ENCODE measurements at places on chromosomes 1 and 21.

GRCh38 chr1:160222546-160222945 lies 17.4 kb downstream of the PEA15 start:
- no peak for DNase-seq
- H3K36me3 ChIP-seq = peaks cover 100% of the 10 kb centered on the region

- H3K27ac ChIP-seq = no peak overlapping the region
- H3K36me3 ChIP-seq = no peaks in the 10 kb centered on the region
- peaks cover 30% of the 10 kb centered on the region for H3K27me3 ChIP-seq
Measured at GRCh38 chr21:31576428-31576827, 83.1 kb upstream of the SOD1 start.

DNA sequence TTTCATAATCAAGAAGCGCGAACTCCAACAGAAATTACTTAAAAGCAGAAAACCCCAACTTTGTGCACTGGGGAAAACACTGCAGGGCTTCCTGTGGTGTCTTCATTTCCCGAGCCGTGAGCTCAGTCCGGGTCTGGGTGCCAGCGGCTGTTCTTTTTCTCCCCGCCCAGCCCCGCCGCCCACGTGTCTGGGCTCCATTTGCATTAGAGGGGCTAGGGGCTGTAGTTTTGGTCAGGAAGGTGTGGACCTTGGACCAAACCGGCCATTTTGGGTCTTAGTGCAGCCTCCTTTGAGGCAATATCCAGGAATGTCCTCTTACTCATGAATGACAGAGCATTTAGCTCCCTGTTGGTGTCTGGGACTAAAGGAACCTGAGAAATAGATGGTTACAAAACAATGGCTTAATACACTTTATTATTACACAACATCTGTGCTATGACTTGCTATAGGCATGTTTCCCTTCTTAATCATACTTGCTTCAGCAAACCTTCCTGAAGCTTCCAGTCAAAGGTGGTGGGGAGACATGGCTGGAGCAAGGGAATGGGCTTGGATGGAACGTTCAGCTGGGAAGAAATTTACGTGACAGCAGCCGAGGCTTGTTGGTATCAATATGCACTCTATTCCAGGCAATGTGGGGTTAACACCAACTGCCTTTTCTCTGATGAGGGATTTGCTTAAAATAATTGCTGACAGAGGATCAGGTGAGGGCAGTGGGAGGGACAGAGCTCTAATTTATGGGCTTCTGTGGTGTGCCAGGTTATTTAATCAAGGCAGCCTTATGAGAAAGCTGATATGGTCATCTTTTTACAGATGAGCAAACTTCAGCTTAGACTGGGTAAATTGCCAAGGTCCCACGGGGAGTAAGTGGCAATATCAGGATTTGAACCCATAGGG lies 1.1 kb downstream of the AGTRAP start:
- H3K4me3 ChIP-seq = peak overlapping the region; percentile 69
- peak; percentile 47 for DNase-seq
- peaks cover 59% of the 10 kb centered on the region for H3K4me1 ChIP-seq
- H3K36me3 ChIP-seq = peaks cover 7% of the 10 kb centered on the region
- no peaks in the 10 kb centered on the region for H3K27me3 ChIP-seq

- no peak overlapping the region for H3K4me3 ChIP-seq
- H3K36me3 ChIP-seq = no peaks in the 10 kb centered on the region
- no peak overlapping the region for H3K27ac ChIP-seq
- peak; percentile 7 for DNase-seq
- H3K27me3 ChIP-seq = no peaks in the 10 kb centered on the region
- peaks cover 13% of the 10 kb centered on the region for H3K4me1 ChIP-seq
Measured at GRCh38 chr1:40786995-40787705, 3.6 kb downstream of the KCNQ4 start.

DNA sequence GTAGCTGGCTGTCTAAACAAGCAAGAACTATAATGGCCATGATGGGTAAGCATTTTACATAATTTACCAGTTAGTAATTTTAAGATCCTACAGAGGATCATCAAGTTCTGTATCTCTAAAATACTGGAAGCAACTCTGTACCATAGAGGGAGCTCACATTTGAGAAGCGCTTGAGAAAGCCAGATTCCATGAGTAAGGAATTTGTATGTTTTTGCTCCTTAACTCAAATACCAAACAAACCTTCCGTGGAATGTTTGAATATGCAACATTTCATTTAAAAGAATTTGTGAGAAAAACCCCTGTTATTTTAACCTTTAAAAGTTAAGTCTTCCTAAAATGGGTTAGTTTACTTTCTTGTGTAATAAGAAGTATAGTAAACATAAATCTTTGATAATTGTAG lies 2.0 kb downstream of the TSHB start:
- no peak overlapping the region for H3K27ac ChIP-seq
- no peak for DNase-seq
- H3K27me3 ChIP-seq = no peaks in the 10 kb centered on the region
- H3K4me1 ChIP-seq = no peaks in the 10 kb centered on the region

DNA sequence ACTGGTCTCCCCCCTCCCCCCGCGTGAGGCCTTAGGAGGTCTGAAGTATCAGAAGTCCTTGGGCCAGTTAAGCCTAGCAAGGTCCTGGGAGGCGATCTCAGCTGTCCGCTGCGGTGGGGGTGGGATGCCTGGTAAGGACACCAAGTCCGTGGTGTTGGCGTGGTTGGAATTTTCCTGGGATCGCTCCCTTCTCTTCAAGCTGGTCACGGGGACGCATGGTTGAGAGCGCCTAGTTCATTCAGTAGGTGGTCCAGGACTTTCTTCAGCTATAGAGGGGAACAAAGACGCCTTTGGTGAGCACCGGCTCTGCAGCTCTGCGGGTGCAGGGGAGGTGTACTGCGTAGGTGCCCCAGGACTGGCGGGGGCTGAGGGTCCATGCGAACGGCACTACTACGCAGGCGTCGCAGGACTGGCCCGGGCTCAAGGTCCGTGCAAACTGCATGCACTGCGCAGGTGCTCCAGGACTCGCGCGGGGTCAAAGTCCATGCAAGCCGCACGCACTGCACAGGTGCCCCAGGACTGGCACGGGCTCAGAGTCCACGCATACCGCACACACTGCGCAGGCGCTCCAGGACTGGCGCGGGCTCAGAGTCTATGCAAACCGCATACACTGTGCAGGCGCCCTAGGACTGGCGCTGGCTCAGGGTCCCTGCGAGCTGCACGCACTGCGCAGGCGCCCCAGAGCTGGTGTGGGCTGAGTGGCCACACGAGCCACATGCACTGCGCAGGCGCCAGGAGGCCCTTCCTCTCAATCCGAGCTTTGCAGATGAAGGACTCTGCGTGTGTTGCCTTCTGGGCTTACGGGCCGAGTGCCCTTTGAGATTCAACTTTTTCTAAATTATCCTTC lies 36.6 kb upstream of the HMGN1 start:
- no peaks in the 10 kb centered on the region for H3K27me3 ChIP-seq
- no peak overlapping the region for H3K27ac ChIP-seq
- peaks cover 4% of the 10 kb centered on the region for H3K36me3 ChIP-seq
- H3K4me1 ChIP-seq = peaks cover 38% of the 10 kb centered on the region
- DNase-seq = no peak

DNA sequence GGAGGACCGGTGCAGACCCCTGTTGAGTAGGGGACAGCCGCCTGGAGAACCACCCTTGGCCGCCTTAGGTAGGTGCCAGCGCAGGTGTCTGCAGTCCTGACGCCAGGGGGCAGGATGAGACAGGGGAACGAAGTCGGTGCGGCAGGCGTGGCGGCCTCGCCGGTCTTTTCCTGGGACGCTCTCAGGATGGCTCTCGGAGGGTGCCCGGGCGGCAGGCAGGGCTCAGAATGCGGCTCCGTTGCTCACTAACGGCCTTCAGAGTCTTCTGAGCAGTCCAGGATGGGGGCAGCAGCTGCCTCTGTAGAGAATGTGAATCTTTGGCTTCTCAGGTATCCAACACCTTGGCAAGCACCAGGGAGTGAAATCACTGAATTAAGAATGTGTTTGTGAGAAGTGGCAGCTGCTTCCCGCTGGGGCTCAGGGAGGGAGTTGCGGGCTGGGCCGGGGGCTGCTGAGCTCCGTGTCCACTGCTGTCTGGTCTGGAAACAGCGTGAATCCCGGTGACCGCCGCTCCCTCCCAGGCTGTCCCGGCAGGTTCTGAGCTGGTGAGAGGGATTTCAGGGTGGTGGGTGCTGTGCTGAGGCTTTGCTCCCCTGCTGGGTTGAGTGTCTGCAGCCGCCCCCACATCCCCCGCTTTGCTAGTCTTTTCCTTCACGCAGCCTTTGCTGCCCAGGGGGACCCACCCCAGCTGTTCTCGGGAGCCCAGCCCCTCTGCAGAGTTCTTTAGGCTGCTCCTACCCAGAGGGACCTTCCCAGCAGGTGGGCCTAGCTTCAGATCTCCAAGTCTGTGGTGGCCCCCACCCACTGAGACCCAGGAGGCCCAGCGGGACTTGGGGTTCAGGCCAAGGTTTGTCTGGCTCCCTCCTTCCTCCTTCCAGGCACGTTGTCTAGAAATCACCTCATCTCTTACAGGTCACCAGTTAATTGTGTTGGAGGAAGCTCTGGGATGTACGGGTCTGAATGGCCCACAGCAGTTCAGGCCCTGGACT lies 11.1 kb upstream of the C1orf174 start:
- no peak overlapping the region for H3K4me3 ChIP-seq
- H3K36me3 ChIP-seq = no peaks in the 10 kb centered on the region
- no peak overlapping the region for H3K27ac ChIP-seq
- peaks cover 64% of the 10 kb centered on the region for H3K4me1 ChIP-seq
- DNase-seq = peak; percentile 84

- H3K36me3 ChIP-seq = no peaks in the 10 kb centered on the region
- H3K27me3 ChIP-seq = no peaks in the 10 kb centered on the region
- no peaks in the 10 kb centered on the region for H3K4me1 ChIP-seq
- no peak overlapping the region for H3K4me3 ChIP-seq
- no peak overlapping the region for H3K27ac ChIP-seq
Measured at GRCh38 chr1:96367791-96368190, 353.8 kb upstream of the PTBP2 start.

DNA sequence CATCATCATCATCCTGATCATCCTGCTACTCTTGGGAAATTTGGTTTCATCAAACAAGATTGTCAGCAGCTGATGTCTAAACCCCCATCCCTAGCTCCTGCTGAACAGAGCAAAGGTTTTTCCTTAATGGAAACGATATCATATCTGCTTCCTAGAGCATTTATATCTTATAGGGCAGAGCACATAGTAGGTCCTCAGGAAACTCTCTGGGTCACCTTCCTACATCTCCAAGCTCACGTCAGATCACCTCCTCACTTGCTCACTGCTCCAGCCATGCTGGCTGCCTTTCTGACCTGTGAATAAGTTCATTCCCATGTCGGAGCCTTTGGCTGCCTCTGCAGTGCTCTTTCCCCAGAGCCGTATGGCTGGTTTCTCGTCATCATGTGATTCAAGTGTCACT lies 10.4 kb downstream of the FBXO2 start:
- no peak for DNase-seq
- H3K4me1 ChIP-seq = no peaks in the 10 kb centered on the region
- H3K27ac ChIP-seq = no peak overlapping the region
- no peaks in the 10 kb centered on the region for H3K36me3 ChIP-seq
- H3K4me3 ChIP-seq = no peak overlapping the region

GRCh38 chr1:246155923-246156322 lies 351.2 kb downstream of the SMYD3 start:
- peaks cover 67% of the 10 kb centered on the region for H3K4me1 ChIP-seq
- no peak for DNase-seq
- H3K36me3 ChIP-seq = no peaks in the 10 kb centered on the region
- H3K27ac ChIP-seq = peak overlapping the region; percentile 14
- H3K27me3 ChIP-seq = no peaks in the 10 kb centered on the region

GRCh38 chr1:224761245-224761644 lies 145.1 kb downstream of the CNIH3 start:
- H3K27ac ChIP-seq = no peak overlapping the region
- H3K4me3 ChIP-seq = no peak overlapping the region
- H3K36me3 ChIP-seq = no peaks in the 10 kb centered on the region
- no peaks in the 10 kb centered on the region for H3K4me1 ChIP-seq

DNA sequence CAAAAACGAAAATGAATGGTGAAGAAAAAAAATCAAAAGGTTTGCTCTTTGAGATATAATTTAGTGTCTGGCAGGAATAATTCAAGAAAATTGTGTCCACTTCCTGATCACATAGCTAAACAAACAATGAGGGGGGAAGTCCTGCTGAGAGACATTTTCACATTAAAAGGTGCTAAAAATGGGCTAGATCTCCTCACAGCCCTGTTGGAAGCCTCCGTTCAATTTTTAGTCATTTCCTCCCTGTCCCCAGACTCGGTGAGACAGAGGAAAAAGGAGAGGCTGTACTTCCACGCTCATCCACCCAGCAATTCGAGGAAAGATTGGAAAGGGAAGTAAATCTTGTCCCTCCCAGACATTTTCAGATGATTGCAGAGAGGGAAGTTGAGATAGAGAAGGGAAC lies 103.7 kb downstream of the BARHL2 start:
- no peaks in the 10 kb centered on the region for H3K4me1 ChIP-seq
- H3K4me3 ChIP-seq = no peak overlapping the region
- DNase-seq = no peak
- H3K36me3 ChIP-seq = no peaks in the 10 kb centered on the region
- no peak overlapping the region for H3K27ac ChIP-seq
- no peaks in the 10 kb centered on the region for H3K27me3 ChIP-seq

- no peaks in the 10 kb centered on the region for H3K27me3 ChIP-seq
- no peak overlapping the region for H3K27ac ChIP-seq
- H3K36me3 ChIP-seq = no peaks in the 10 kb centered on the region
- H3K4me3 ChIP-seq = no peak overlapping the region
- no peaks in the 10 kb centered on the region for H3K4me1 ChIP-seq
Measured at GRCh38 chr1:50109116-50109515, 396 bp downstream of the ELAVL4 start.

GRCh38 chr1:150961756-150962155 lies 12.9 kb downstream of the CERS2 start:
- peaks cover 89% of the 10 kb centered on the region for H3K36me3 ChIP-seq
- no peak for DNase-seq
- H3K27me3 ChIP-seq = no peaks in the 10 kb centered on the region
- H3K4me1 ChIP-seq = no peaks in the 10 kb centered on the region
- H3K4me3 ChIP-seq = no peak overlapping the region
- H3K27ac ChIP-seq = no peak overlapping the region

DNA sequence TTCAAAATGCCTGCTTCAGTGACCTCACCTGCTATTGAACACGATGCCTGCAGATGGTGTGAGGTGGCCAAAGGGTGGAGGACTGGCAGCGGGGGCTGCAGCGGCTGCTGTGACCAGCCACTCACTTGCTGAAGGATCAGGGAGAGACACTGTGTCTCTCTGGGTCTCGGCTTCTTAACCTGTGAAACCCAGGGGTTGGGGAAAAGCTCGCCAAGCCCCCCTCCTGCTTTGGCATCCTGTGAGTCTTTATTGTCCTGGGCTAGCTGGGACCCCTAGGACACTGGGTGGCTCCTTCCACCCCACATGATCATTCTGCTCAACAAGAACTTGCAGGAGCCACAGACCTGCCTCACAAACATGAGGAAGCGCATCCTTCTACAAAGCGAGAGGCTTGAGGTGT lies 112.8 kb downstream of the SIM2 start:
- H3K4me3 ChIP-seq = no peak overlapping the region
- H3K27me3 ChIP-seq = no peaks in the 10 kb centered on the region
- H3K36me3 ChIP-seq = no peaks in the 10 kb centered on the region
- no peak overlapping the region for H3K27ac ChIP-seq
- H3K4me1 ChIP-seq = no peaks in the 10 kb centered on the region
- no peak for DNase-seq
